CD4-positive, alpha-beta T cell treated with Interferon alpha-2 for 1 hour (primary cell): ENCODE measurements at places on chromosomes 6 and 20.

- DNase-seq, result no peak
Observed at GRCh38 chr6:137767465-137767864, 99.6 kb upstream of the TNFAIP3 start.

DNA sequence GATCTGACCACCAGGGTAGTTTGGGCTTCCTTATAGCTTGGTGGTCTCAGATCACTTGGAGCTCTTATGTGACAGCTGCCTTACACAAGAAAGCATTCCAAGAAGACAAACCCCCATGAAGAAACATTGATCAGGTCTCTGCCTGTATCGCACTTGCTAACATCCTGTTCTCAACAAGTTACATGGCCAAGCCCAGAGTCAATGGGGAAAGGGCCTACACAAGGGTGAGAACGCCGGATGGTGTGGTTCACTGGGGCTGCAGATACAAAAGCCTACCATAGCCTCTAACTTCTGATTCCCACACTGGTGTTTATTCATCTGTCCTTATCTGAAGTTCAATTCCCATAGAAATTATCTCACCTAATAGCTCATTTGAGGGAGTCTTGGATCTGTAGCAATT, 235.5 kb downstream of the SYNDIG1 start:
- no peak for DNase-seq

- peak; percentile 67 for DNase-seq
Observed at GRCh38 chr20:40339661-40340449, 349.2 kb downstream of the MAFB start.

- no peak for DNase-seq
Observed at GRCh38 chr6:113860181-113860955, 3.2 kb downstream of the MARCKS start.

GRCh38 chr6:63904650-63905248, 269.1 kb downstream of the PHF3 start:
- DNase-seq, result no peak

DNA sequence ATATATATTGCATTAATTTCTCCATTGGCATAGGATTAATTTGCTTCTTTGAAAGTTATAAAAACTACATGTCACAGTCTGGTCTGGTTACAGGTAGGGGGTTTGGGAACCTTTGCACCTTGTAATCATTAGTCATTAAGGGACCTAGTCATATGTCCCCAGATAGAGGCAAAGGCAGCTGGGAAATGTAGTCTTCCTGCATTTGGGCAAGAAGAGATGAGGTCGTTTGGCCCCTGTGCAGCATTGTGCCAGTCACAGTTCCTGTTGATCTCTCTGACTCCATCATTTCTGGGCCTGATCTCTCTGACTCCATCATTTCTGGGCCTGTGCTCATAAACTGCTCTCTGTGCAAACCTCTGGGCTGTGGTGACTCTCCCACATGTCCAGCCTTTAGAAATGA, 73.2 kb downstream of the BCKDHB start:
- no peak for DNase-seq

DNA sequence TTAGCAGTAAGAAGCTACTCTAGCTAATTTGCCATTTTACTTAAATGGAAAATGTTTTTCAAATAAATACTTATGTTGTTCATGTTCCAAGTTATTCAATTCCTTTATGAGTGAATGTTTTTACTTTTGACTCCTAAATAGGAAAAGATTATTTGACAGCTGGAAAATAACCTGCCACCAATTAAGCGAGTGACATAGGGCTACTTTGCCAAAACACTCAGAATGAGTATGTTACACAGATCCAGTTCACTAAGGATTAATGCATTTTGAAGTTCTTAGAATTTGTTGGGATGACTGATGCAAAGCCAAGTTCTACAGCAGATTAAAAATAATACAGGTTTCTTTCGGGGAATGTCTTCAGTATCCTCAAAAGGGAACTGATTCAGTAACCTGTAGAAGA, 144.4 kb downstream of the ADGRG6 start:
- no peak for DNase-seq

- no peak for DNase-seq
Observed at GRCh38 chr6:118122161-118122725, 215.2 kb downstream of the SLC35F1 start.

DNA sequence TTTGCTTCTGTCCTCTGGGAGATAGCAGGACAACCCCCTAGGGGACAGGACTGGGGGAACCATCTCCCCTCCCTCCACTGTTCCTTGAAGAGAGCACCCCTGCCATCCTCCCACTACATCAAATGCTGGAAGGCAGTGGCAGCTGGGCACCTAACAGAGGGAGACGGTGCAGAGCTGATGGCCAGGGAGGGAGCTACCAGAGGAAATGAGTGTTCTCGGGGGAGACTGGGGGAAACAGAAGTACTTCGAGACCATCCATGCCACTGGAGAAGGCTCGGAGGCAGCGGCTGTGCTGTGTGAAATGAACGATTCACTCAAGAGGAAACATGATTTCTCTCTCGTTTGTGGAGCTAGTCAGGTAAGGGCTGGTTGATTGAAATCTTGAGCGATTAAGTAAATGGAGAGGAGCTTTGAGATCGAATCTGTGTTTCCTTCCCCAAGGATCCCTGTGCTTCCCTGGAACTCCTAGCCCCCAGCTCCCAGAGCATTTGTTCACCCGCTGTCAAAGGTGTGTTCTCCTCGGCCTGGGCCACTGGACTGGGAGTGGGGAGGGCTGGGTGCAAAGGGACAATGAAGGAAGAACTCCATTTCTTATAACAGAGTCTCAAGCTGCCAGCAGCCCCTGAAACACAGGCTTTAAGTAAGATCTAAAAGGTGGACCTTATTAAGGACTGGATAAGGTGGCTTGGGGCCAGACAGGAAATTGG, 261.3 kb upstream of the MOCS1 start:
- no peak for DNase-seq

GRCh38 chr20:33515569-33516216, 25.8 kb downstream of the CBFA2T2 start:
- no peak for DNase-seq

- no peak for DNase-seq
Observed at GRCh38 chr6:154937306-154938220, 57.6 kb upstream of the TIAM2 start.

DNA sequence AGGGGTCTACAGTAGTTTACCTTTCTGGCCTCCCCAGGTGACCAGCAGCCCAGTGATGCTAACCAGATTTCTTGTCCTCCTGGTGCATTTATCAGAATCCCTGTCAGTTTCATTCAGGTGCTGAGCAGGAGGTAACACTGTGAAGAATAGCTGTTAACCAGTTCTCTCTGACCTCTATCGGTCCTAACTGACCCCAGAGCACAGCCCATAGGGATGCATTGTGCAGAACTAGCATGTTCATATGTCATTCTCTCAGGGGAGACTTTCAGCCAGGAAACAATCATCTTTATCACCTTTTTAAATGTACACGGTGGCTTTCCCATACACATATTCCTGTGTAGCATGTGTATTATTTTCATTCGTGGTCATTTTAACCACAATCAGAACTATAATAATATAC, 49.9 kb downstream of the CNR1 start:
- DNase-seq, result no peak
